Esophagus muscularis mucosa (tissue), 4 donors: ENCODE measurements at places on chromosomes 7 and 10.

DNA sequence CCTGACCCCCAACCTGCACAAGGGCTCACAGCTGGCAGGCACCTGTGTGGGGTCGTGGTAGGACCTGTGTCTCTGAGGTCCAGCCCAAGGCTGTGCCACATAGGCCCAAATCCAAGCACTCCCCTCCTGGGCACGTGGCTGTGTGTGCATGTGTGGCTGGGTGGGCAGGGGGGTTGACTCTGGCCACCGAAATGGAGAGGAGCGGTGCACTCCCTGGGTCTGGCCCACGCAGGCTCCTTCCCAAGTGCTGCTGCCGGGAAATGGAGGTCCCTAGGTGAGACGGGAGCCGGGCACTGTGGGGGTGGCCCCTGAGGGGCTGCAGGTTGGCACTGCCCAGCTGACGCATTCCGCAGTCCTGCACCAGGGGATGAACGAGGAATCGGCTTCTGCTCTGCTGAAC lies 528.1 kb downstream of the DNAJB6 start:
- DNase-seq = no peak

GRCh38 chr10:103792547-103792946 lies 62.8 kb downstream of the SH3PXD2A start:
- DNase-seq = no peak

- DNase-seq = no peak
Measured at GRCh38 chr7:17123020-17123419, 175.4 kb upstream of the AHR start.

GRCh38 chr7:107206706-107207105 lies 37.9 kb downstream of the HBP1 start:
- no peak for DNase-seq

- DNase-seq = no peak
Measured at GRCh38 chr10:58512491-58513187, at the start of gene BICC1. BICC1 (plus strand) TSS chr10:58512872; CDS start chr10:58513144, 272 bp downstream.

GRCh38 chr7:108497082-108497725 lies 28.7 kb downstream of the PNPLA8 start:
- DNase-seq = no peak

- no peak for DNase-seq
Measured at GRCh38 chr7:16178585-16178984, 242.8 kb downstream of the CRPPA start.

GRCh38 chr10:103415581-103415980 lies 19.2 kb downstream of the PDCD11 start:
- no peak for DNase-seq
